ENCODE measurements at places on chromosomes 1 and 21.

DNA sequence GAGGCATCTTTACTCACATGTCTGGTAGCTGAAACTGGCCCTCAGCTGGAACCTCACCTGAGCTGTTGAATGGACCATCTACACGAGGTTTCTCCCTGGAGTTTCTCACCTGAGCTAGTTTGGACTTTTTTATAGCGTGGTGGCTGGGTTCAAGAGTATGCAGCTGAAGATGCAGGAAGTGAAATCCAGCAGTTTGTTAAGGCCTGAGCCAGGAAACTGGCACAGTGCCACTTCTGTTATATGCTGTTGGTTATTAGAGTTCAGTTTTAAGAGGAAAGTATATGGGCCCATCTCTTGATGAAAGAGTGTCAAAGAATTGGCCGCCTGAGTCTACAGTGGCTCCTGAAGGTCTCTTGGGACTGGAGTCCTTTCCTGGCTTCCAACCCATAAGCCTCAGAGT is 35.6 kb downstream of the STUM start:
- no peak for DNase-seq

DNA sequence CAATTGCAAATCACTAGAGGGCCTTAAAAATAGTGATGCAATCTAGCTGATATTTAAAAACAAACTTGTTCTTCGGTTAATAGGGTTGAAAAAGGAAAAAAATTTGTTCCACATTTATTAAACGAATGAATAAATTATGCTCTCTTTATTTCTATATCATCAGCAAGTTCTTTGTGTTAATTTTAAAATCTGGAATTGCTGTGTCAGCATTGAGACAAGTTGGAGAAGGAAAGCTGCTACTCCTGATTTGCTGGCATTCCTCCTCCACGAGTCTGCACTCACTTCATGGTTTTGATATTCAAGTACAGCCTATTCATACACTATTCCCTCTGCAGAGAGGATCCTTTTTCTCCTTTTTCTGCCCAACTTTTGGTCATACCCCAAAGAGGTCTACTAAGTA is 117.6 kb downstream of the MRPL39 start:
- DNase-seq = no peak

GRCh38 chr21:37149411-37149810 is 76.4 kb downstream of the TTC3 start:
- DNase-seq = no peak

DNA sequence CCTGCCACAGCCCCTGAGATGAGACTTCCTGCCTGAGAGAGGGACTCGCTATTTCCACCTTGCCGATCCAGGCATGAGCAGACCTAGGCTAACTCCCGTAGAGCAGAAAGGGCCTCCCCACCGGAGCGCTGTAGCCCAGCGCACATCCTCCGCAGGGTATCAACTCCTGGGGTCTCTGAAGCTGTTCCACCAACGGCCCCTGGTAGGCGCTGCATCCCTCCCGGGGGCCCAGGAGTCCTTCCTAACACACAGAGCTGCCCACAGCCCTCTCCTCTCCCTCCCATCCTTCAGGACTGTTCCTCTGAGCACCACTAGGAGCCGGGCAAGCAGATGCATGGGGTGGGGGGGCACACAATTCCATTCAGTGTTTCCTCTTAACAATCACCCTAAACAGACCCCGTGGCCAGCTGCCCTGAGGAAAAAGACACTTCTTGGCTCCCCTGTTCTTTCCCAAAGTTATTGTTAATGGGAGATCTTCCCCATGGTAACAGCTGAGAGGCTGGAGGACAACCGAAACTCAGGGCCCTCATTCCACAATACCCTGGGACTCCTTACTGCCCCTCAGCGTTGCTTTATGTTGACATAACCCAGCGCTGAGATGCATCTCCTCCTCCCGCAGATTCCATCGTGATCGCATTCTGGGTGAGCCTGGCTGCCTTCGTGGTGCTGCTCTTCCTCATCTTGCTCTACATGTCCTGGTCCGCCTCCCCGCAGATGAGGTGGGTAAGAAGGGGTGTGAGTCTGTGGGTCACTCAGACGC is 7.5 kb downstream of the MRAP start:
- no peak for DNase-seq

- no peak for DNase-seq
Measured at GRCh38 chr1:161954050-161954449, 69.6 kb downstream of the OLFML2B start.

- no peak for DNase-seq
Measured at GRCh38 chr1:169138866-169139670, 32.6 kb downstream of the ATP1B1 start.

GRCh38 chr1:232238009-232238408 is 391.9 kb downstream of the SIPA1L2 start:
- no peak for DNase-seq

DNA sequence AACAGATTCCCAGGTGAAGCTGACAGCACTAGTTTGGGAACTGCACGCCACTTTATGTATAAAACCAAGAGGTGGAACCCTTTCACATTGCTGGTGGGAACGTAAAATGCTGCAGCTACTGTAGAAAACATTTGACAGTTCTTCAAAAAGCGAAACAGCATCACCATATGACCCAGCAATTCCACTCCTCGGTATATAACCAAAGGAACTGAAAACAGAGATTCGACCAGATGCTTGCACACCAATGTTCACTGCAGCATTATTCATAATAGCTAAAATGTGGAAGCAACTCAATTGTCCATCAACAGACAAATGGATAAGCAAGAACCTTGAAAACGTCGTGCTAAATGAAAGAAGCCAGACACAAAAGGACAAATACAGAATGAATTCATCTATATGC is 17.5 kb downstream of the RSPH1 start:
- DNase-seq = no peak

GRCh38 chr1:19725606-19726005 is 60.9 kb downstream of the HTR6 start:
- DNase-seq = no peak

DNA sequence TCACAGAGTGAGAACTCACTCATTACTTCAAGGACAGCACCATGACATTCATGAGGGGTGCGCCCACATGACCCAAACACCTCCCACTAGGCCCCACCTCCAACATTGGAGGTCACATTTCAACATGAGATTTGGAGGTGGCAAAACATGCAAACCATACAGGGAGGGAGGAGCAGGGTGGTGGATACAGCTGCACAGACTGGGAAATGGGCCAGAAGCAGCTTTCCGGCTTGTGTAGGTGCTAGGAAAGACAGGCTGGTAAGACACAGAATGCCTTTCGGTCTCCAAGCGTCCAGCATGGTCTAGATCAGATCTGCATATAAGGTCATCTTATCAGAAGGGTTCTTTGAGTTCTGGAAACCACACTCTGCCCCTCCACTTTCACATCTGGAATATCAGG is 35.1 kb upstream of the TINAGL1 start:
- no peak for DNase-seq

- no peak for DNase-seq
Measured at GRCh38 chr1:87140831-87141540, 187.7 kb upstream of the LMO4 start.

GRCh38 chr1:248842781-248843331 is 4.8 kb downstream of the ZNF672 start:
- no peak for DNase-seq

DNA sequence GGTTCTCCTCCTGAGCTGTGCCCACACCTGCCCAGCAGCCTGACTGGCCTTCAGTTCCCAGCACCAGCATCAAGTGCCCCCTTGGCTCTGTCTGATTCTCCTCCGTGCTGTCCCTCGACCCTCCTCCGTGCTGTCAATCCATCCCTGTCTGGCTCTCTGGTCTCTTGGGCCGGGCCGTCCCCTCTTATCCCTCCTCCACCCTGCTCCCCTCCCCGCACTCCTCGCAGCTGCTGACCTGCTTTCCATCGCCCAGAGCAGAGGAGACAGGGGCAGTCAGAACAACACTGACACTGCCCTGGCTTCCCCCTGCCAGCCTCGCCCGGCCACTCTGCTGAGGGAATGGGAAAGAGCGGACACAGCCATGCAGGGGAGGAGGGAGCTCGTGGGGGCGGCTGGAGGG is 267.4 kb downstream of the CAMTA1 start:
- DNase-seq = no peak

GRCh38 chr1:175877939-175878737 is 134.7 kb upstream of the TNR start:
- no peak for DNase-seq

DNA sequence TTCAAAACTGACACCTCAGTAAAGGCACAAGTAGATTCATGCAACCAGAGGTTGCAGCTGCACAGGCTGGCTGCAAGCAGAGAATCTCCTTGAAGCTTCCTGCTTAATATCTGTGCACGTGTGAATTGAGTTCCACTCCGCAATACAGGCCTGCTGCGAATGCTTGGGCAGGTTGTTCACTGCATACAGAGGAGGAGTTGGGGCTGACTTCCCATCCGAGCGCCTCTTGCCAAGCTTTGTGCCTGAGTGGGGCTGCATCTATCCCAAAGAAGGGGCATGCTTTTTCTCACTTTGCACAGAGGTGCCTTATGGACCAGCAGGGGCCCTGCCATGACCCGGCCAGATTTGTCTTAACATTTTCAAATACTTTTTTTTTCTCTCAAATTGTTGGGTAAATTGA is 17.9 kb upstream of the PADI1 start:
- no peak for DNase-seq

DNA sequence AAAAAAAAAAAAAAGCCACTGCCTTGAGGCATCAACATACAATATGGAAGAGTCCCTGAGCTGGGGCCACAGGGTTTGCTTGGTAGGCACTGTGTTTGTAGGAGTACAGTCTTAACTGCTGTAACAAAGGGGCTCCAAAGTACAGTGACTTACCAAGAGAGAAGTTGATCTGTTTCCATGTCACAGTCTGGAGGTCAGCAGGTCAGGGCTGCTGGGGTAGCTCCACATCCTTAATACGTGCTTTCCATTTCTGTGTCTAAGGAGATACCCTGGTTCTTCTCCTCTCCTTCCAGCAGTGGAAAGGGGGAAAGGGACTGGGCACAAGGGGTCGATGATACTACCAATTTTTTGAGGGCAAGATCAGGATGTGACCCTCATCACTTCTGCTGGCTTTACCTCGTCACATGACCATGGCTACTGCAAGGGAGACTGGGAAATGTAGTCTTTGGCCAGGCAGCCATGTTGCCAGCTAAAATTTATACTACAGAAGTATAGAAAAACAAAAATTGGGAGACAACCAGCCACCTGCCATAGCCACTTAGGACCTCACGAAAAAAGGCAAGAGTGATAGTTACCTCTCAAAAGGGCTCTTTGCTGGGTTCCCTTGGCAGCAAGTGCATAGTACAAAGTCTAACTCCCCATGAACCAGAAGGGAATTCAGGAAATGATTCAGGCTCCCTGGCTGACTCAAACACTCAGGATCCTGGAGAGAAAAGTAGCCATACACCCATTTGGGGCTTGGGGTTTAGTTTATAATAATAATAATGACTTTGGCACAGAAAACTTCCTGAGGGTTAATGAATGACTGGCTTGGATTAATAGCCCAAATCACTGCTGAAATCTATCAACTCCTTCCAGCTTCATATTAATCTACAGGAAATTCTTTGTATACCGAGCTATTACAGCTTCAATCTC is 52.7 kb upstream of the ATP5PO start:
- no peak for DNase-seq

- no peak for DNase-seq
Measured at GRCh38 chr1:161706482-161707347, at the start of gene FCRLA. FCRLA (plus strand) TSS chr1:161707229; CDS start chr1:161707265, 36 bp downstream.

Data from CD4-positive, alpha-beta T cell treated with Interleukin-2 at 100 ng/mL for 4 hours (primary cell).